ENCODE measurements at places on chromosomes 1 and 21.

DNA sequence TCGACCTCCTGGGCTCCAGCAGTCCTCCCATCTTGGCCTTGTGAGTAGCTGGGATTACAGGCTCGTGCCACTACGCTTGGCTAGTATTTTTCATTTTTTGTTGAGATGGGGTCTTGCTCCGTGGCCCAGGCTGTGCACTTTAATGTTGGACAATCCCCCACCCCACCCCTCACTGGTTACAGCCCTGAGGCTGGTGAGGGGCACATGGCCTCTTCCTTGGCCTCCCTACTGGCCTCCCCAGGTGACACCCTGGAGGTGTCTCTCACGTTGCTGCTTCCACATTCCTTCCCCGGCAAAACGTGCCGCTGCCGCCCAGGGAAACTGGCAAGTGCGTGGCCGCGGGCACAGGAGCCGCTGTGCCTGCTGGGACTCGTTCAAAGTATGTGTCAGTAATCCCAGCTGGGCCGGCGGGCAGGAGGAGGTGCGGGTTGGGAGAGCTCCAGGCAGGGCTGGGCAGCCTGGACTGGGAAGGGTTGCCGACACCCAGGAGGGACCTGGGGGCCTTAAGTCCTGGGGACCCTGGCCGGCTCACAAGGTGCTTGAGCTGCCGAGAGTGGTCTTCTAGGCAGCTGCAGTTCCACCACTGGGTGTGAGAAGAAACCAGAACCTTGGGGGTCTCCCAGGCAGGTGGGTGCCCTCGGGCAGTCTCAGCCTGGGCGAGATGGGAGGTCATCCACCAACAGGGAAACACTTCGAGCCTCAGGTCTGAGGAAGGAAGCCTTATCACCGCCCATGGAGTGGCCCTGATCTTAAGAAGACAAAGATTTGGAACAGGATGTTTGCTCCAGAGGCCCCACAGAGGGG is 6.5 kb downstream of the WNT3A start:
- DNase-seq, result no peak

DNA sequence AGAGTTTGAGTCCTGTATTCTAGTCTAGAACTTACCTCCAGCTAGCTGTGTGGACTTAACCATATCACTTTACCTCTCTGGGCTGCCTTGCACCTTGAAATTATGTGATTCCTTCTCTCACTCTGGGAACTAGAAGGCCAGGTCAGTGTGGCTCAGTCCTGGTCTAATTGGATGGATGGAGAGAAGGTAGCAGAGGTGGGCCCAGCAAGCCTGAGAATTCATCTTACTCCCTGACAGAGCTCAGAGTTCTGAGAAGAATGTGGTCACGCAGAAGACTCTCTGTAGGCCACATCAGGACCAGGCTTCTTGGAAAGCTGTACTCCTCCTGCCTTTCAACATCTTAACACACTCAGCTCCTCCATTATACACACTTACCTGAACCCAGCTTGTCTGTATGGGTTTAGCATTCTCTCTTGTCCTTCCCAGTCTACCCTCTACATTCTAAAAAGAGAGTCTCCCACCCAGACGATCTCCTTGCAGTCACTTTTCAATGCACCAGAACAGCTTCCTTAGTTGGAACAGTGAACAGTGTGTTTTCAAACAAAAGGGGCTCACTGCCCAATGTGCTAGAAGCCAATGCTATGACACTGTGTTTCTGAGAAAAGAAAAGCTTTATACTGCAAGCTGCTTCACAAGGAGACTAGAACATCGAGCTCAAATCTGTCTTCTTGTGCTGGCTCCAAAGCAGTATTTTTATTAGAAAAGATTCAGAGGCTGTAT is 60.5 kb downstream of the CAPN9 start:
- DNase-seq, result no peak

DNA sequence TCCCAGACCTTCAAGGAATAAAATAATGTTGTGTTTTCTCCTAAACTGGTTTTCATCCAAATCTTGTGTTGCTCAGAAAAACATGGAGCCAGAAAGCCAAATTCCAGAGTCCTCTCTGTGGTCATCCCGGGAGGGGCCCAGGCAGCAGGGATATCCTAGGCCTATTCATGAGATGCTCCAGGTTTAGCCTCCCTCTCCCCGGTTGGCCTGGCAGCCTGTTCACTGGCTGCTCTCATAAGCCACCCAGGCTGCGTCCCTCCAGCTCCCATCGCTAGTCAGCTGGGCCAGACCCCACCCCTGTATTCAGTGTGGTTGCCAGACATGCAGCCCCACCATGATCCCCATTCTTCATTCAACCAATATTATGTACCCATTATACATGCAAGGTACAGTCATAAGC is 113.4 kb upstream of the F3 start:
- DNase-seq, result no peak

GRCh38 chr1:180154325-180155181 is at the start of gene QSOX1:
Gene QSOX1, plus strand, starts transcription at chr1:180154869. Its CDS starts 39 bp downstream, at chr1:180154908.
- DNase-seq, result peak; percentile 93

DNA sequence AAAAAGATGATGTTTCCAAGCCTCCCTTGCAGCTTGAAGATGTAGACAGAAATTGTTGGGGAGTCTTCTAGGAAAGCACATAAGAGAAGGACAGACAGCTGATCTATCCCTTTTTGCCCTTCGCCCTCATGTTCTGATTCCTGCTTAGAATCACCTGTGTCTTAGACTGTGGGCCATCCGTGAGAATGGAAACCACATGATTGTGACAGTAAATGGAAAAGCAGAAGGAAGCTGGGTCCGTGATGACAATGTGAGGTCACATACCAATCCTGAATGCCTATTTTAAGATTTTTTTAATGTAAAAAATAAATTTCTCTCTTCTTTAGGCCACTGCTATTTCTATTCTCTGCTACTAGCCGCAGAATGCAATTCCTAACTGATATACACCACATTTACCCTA is 67.7 kb upstream of the C1orf87 start:
- no peak for DNase-seq

DNA sequence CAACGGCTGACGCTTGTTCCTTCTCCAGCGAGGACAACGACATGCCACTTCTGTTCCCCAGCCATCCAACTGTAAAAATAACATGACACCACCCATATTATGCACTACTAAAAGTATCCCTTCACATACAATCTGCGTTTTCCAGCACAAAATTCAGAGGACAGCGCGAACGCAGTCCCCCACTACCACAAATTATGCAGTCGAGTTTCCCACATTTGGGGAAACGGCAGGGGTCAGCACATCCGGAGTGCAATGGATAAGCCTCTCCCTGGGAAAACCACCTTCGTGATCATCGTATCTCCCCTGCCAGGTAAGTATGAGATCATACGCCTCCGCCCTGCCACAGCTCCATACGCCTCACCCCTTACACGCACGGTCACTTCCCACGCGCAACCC is 120.9 kb downstream of the PPIAL4G start:
- no peak for DNase-seq

DNA sequence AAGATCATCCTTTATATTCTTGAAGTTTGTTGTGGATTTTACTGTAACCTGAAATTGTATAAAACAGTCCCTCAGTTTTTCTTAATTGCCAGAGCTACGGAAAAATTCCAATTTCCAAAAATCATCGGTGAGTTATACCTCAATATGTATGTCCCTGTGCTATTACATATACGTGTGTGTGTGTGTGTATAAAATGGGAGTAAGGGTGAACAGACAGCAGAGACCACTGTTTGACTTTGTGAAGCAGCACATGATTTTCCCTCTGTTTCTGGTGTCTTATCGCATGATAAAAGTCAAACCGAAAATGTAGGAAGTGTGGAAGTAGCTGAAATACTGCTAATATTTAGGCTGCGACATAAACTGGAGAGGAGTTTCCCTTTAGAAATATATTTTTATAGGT is 1.2 kb downstream of the OR2T1 start:
- DNase-seq, result peak; percentile 4

DNA sequence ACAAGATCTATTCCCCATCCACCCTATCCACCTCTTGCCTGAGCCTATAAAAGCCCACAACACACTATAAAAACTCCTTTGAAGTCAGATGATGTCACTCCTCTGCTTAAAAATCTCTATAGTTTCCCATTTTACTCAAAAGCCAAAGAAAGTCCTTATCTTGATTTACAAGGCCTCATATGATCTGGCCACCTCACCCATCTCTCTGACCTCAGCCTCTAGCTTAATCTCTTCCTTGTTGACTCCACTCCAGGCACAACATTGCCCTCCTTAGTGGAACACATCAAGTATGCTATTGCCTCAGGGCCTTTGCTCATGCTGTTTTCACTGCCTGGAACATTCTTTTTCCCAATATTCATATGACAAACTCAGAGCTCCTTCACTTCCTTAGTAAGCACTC is 33.3 kb downstream of the ZNF281 start:
- DNase-seq, result no peak

- DNase-seq, result peak; percentile 53
These were observed 852.0 kb upstream of the ADAMTS5 start for GRCh38 chr21:27818847-27819246.

- DNase-seq, result peak; percentile 90
These were observed 36.6 kb downstream of the PLXNA2 start for GRCh38 chr1:208207388-208208131.

GRCh38 chr1:182714546-182714945 is 30.2 kb upstream of the RGS8 start:
- DNase-seq, result no peak

DNA sequence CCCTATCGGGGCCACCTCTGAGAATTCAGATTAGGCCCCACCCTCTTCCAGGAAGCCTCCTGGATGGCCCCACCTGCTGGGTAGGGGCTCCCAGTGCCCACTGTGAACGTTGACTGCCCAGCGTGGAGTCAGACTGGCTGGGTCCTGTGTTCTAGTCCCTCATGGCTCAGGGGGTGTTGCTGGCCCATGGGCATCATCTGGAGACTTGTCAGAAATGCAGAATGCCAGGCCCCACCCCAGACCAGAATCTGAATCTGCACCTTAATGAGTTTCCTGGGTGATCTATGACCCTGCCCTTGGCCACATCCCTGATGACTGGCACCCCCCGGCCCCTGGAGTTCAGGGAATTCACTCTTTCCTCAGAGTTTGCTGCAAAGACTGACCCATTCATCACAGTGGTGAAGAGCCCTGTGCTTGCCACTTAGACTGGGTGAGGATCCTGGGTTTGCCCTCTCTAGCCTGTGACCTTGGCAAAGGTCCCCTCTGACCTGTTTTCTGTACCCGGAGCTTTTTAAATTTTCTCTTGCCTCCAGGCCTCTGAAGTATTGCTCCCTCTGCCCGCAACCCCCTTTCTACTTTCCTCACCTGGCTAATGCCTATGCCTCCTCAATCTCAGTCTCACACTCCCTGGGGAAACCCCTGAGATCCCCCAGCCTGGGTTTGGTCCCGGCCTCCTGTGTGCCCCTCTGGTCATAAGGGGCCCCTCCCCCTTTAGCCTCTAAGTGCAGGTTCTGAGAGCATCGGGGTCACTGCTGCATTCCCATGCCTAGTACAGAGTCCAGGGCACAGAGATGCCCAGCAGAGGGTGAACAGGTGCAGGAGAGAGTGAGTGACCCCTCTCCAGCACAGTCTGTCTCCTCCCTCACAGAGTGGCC is 184.2 kb downstream of the MATN1 start:
- no peak for DNase-seq

DNA sequence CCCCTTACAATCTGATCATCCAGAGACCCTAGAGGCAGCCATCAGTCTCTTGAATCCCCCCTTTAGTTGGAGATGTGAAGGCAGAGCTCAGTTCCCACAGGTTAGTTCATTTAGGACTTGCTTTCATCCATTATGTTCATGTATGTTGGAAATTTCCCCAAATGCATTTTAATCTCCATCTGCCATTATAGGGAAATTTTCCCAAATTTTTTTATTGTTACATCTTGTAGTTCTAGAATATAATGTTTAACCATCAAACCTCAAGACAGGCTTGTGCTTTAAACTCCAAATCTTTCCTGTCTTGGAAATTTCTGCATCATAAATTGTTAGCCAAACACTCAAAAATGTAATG is 68.4 kb downstream of the RRAGC start:
- DNase-seq, result no peak

DNA sequence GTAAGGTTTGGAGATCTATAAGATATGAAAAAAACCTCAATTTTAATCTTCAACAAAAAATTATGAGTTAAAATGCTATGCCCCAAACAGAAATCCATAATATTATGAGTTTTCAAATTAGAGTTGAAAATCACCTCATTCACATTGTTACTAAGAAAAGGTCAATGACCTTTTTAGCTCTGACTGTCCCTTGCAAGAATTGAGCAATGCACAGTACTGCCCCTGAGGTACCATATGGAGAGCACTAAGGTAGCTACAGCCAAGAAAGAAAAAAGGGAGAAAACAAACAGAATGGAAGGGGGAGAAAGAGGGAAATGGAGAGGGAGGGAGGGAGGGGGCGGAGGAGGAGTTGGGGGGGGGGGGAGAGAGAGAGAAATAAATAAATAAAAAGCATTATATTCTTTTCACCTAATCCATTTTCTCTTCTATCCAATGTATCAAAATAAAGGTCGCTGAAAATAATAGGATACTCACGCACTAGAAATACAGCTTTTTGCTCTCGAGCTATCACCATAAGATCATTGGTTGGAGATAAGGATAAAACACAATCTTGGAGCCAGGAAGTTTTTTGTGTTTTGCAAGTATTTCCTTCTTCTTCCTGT is 58.8 kb downstream of the RAB3GAP2 start:
- peak; percentile 41 for DNase-seq

DNA sequence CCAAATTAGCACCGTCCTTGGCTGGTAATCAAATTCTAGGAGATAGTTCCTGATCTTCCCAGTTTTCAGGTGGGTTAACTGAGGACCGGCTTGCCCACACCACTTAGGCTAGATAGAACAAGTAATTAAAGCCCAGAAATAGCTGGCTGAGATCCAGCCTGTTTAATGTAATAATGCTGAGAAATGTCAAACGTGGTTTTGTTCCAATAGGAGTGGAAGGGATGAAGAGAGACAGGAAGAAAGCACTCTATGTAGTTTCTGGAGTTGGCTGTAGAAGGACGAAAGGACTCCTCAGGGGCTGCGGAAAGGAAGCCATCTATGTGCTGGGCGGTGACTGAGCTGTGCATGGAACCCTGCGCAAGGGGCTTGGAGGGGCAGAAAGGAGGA is 18.6 kb downstream of the NAV1 start:
- no peak for DNase-seq

- DNase-seq, result no peak
These were observed 12.3 kb downstream of the PCSK9 start for GRCh38 chr1:55051621-55052020.

GRCh38 chr1:78289603-78290002 is 201.2 kb upstream of the PTGFR start:
- DNase-seq, result peak; percentile 42

DNA sequence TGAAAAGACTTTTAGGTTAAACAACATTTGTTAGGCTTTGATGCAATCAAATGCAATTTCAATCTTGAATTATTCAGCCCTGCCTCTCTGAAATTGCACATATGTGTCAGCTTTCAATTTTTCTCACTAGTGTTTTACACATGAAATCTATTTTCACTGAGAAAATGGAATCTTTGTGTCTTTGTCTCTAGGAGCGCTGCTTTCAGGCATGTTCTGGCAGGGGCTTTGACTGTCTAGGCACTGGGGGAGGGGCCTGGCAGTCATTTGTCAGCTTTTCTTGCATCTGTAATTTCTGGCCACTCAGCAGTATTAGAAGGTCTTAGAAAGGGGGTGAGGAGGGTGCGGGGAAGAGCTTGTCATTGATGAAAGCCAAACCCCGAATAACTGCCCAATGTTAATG is 264.4 kb downstream of the PTPRC start:
- DNase-seq, result no peak

GRCh38 chr1:232634096-232634495 is 4.2 kb upstream of the SIPA1L2 start:
- DNase-seq, result no peak

- DNase-seq, result no peak
These were observed 92.4 kb upstream of the GPR88 start for GRCh38 chr1:100445565-100445964.

Data from HCEC 1CT (cell line).